SJSA1 (cell line): ENCODE measurements at places on chromosomes 12 and 14. TPM values are rescaled to one million over a fixed set of nuclear protein-coding genes. Genes with fewer than 3 reads are reported as not detected.

IRAK3 gene
- not detected in 2 replicates for total RNA-seq

GRCh38 chr14:89242652-89243279 lies 174.3 kb downstream of the FOXN3 start:
- DNase-seq = no peak

SYCP3 gene
- not detected in 2 replicates for total RNA-seq

RNASE7 gene
- total RNA-seq = not detected in 2 replicates

FOXA1 gene
- total RNA-seq = 0.87 TPM in 1 of 2 replicates, not detected in the other

GPR137C gene
- total RNA-seq = 2.8 and 4.1 TPM in 2 replicates

KRT6A gene
- not detected in 2 replicates for total RNA-seq

DNA sequence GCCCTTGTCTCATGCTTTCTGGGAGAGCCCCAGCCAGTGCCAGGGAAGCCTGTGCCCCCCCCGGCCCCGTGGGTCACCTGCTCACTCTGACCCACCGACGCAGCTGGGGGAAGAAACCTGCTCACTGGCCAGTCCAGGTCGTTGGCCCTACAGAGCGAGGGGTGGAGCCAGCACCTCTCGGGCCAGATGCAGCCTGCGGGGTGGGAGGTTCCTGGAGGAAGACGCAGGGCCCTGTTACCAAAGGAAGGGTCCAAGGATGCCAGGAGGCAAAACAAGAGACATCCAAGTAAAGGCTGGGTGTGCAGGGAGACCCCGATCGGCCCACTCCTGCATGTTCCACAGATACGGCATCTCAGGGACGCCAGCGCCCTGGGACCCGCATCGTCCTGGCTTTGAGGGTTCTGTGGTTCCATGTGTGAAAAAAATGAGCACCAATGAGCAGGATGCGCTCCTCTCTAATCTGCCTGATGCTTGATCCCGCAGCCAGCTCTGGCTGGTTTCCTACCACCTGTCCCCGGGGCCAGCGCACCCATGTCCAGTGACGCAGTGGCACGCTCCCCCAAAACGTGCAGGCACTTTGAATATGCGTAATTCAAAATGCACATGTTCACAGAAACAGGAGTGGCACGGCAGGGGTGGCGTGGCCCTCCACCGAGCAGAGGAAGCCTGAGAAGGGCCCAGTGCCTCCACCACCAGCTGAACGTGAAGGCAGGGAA lies 66.0 kb upstream of the GALNT9 start:
- DNase-seq = no peak

CALM1 gene
- total RNA-seq = 392 and 466 TPM in 2 replicates

GRCh38 chr12:14577344-14577743 lies 9.7 kb upstream of the PLBD1 start:
- no peak for DNase-seq

DNA sequence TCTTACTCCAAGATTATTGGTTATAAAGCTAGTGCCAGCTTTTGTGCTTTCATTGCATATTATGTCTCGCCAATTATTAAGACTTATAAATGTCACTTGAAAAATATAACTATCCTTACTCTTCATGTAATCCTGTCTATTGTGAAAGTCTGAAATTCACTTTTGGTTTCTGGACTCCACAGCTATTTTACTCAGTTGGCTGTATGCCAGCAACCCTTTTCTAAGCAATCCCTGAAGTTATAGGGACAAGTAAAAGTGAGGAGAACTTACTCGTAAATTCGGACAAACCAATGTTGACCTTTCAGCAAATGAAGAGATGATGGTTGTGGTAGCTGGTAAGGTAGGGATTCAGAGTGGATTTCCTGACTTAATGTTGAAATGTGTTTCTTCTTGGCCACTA lies 196.3 kb downstream of the NPAS3 start:
- no peak for DNase-seq

HELB gene
- 1.3 and 2.3 TPM in 2 replicates for total RNA-seq

- no peak for DNase-seq
Observed at GRCh38 chr14:27072589-27072988, 474.8 kb upstream of the NOVA1 start.

DNA sequence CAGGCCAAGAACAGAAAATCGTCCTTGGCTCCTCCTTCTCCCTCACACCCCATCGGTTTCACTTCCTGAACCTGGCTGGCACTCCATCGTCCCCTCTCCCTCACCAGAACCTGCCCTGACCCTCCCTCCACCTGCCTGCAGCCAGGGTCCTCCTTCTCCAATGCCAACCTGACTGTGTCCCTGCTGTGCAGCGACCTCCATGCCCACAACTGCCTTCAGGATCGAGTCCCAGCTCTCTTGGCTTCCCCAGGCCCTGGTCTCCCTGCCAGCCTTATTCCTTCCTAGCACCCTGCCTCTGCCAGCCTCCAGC lies 19.8 kb downstream of the HVCN1 start:
- DNase-seq = no peak

DNA sequence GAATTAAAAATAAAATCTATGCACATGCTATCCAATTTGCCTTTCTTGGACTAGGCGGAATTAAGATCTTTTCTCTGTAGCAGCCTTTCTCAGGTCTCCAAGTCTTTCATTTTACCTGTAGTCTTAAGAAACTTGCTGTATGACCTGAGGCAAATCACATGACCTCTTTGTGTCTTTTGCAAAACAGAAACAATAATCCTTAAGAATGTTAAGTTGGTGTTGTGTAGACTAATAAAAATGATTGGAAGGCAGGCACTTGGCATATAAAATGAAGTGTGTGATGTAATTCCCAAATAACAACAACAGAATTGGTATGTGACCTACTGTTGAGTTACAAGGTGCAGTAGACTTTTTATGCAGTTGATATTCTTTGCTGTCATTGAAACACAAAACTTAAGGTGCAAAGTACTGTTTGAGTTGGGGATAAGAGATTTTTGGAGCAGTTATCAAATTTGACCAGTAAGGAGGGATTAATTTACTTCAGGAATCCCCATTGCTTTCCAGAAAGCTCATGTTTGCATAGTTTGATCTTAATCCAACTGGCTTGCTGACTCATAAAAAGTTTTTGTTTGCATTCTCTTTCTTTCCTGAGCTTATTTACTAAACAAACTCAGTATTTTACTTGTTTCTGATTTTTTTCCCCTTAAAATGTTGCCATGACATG lies 51.4 kb downstream of the SUSD6 start:
- peak; percentile 23 for DNase-seq

FRS2 gene
- 41.3 and 87.5 TPM in 2 replicates for total RNA-seq

GRCh38 chr14:74627076-74627475 lies 15.0 kb upstream of the LTBP2 start:
- no peak for DNase-seq

DNA sequence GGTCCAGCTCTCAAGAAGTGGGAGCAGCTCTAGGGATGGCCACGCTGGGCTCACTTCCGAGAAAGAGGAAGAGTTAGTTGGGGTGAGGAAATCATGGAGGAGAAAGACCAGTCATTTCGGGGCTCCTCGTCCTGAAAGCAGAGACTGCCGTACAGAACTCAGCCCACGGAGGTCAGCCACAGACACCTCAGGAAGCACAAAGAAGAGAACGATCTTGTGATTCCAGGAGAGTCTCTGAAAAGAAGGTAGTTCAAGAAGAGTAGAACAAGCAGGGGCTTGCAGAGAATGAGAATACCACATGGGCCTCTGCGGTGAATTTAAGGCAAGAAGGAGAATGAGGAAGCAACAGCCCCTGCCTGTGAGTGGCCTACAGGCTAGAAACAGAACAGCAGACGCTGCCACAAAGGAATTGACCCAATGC lies 311.9 kb downstream of the CACNA1C start:
- no peak for DNase-seq

- peak; percentile 85 for DNase-seq
Observed at GRCh38 chr14:31207287-31207754, 272 bp downstream of the HECTD1 start.

GRCh38 chr14:62824086-62824485 lies 221.2 kb downstream of the KCNH5 start:
- DNase-seq = no peak

GRCh38 chr12:14756334-14757143 lies 46.7 kb downstream of the WBP11 start:
- no peak for DNase-seq

DNA sequence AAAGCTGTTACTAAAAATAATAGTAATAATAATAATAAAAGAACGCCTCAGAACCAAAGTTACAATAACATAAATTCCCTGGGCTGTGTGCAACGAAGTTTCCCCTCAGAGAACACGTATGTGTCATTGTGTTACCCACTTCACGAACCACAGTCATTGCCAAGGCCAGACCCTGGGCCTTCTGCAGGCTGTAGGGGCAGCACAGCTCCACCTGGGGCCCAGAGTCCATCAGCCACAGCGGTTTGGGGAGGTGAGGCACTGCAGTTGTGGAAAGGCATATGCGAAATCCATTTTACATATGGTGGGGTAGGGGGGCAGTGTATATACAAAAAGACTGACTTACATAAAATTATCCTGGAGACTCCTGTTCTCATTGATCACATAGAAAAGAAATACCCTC lies 56.1 kb downstream of the ESR2 start:
- DNase-seq = no peak

KRT3 gene
- 0.08 TPM in 1 of 2 replicates, not detected in the other for total RNA-seq

DNA sequence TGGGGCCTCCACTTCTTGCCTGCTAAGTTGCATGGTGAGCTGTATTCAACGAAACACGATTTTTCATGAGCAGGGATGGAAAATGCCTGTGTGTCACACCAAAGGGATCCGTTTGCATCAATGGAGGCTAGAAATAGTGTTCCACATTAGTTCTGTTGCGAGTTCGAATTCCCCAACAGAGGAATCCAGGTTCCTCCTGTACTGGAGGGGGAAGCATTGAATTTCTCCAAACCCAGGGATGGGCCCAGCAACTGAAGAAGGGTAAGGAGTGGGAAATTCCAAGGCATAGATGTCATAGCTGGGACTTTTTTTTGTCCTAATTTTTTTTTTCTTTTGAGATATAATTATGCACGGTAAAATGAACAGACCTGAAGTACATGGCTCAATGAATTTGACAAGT lies 336.2 kb downstream of the DPF3 start:
- no peak for DNase-seq

GRCh38 chr12:124852329-124852831 lies 11.3 kb downstream of the SCARB1 start:
- no peak for DNase-seq

- DNase-seq = no peak
Observed at GRCh38 chr12:112161711-112162110, 36.4 kb downstream of the TRAFD1 start.

- DNase-seq = no peak
Observed at GRCh38 chr14:37830271-37830670, 234.8 kb downstream of the TTC6 start.

DNA sequence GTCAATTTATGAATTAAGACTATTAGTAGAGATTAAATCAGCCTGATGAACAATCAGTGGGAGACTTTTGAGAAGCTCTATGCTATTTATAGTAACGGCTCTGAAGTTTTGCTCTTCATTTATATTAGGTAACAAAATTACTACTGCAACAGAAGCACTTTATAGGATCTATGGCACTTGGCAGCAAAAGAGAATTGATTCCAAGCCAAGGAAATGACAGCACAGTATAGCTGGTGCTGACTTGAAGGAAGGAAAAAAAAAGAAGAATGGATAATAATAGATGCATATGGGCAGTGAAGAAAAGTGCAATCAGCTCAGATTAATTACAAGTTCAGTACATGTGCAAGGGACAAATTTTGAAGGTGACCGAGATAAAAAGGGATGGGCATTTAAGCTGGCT lies 228.2 kb upstream of the PPFIA2 start:
- no peak for DNase-seq

GYS2 gene
- total RNA-seq = not detected in 2 replicates

RTN1 gene
- total RNA-seq = 0.18 TPM in 1 of 2 replicates, not detected in the other

OR6C2 gene
- total RNA-seq = not detected in 2 replicates

GSC gene
- total RNA-seq = 2.8 and 12.1 TPM in 2 replicates

GRCh38 chr12:12821975-12822374 lies 8.8 kb downstream of the DDX47 start:
- no peak for DNase-seq

- DNase-seq = no peak
Observed at GRCh38 chr12:47616440-47616839, 89.4 kb downstream of the RPAP3 start.

DNA sequence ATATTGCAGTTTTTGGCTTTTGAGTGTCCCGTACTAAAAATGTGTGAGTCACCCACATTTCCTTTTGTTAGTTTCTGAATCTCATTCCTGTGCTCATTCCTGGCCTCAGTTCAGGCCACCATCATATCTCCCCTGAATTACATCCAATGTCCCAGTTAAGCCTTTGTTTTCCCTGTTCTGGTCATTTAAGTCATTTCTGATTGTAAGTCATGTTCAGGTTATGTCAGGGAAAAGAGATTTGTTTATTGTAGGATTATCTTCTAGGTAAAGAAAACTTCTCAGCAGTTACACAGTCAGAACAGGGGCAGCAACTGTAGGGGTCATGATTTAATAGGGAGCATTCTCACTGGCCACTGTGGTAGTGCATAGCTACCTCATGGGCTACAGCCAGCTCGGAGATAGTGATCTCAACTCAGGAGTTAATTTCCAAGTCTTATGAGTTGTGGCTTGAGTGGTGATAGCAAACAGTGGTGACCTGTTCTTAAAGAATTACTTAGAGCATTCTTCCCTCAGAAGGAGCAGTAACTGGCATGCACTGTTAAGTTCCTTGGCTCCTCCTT lies 6.7 kb downstream of the DDX47 start:
- DNase-seq = peak; percentile 89

B4GALNT3 gene
- not detected in 2 replicates for total RNA-seq

DNA sequence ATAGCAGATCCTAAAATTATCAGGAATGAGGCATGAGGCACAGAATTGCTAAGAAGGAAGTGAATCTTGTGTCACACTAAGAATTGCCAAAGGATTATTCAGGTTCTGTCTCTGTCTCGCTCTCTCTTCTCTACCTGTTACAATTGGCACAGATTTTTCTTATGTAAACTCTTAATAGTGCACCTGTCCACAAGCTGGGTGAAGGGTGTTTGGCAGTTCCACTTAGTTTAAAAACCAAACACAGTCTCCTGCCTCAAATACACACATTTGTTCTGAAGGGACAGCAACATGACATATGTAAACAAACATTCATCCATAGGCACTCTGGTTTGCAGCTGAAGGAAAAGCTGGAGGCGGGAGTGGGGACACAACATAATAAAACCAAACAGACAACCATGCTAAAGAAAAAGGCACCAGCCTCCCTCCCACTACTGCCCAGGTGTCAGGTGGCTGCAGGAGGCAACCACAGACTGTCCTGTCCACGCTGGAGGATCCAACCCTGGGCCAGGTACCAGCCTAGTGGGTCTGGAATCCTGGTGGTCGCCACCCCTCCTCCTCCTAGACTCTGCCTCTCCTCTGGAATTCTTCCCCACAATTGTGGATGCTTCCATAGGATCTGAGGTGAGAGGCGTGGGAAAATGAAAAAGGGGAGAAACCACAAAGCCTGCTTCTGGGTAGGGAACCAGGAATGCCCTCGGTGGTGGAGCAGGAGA lies 81.2 kb downstream of the TMEM260 start:
- no peak for DNase-seq

DNA sequence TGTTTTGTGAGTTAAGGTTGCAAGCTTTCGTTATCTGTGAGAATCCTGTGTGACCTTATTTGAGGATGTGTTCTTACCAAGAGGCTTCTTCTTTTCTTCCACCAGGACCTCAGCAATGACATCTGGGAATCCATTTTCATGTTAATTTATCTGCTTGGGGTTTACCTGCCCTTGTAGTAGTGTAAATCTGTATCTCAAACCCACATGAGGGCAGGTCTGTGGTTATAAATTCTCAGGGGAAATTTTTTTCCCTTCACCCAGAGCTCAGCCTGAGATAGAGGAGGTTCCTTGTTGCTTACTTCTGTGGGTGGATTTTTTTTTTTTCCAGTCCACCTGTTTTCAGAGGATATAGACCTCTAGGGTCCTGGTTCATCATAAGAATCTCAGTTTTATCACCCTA lies 70.8 kb downstream of the AKAP6 start:
- DNase-seq = no peak

- no peak for DNase-seq
Observed at GRCh38 chr12:125187148-125187745, 122.0 kb downstream of the AACS start.

- no peak for DNase-seq
Observed at GRCh38 chr14:59321626-59321949, 133.1 kb downstream of the DAAM1 start.

C14orf132 gene
- 3.0 TPM in 2 replicates for total RNA-seq
